Tracheal epithelial cell (primary cell): ENCODE measurements at places on chromosomes 3 and 15. TPM values are rescaled to one million over a fixed set of nuclear protein-coding genes. Genes with fewer than 3 reads are reported as not detected.

BNC1 gene
- total RNA-seq = 52.1 and 69.3 TPM in 2 replicates

CLDN1 gene
- 24.5 and 226 TPM in 2 replicates for total RNA-seq

HDDC3 gene
- total RNA-seq = 19.3 and 26.6 TPM in 2 replicates

LIPC gene
- 1.4 TPM in 1 of 2 replicates, not detected in the other for total RNA-seq

THOC7 gene
- 38.1 and 48.4 TPM in 2 replicates for total RNA-seq

ROBO1 gene
- 25.4 and 32.3 TPM in 2 replicates for total RNA-seq

GOLGA6L7 gene
- total RNA-seq = not detected in 2 replicates

STRIT1 gene
- not detected in 2 replicates for total RNA-seq

FBXO40 gene
- not detected in 2 replicates for total RNA-seq

NR1I2 gene
- not detected in 2 replicates for total RNA-seq
